ENCODE measurements at places on chromosomes 7 and 10. TPM values are rescaled to one million over a fixed set of nuclear protein-coding genes. Genes with fewer than 3 reads are reported as not detected.

The IFIT5 gene
- total RNA-seq, result 10.2 TPM

- DNase-seq, result no peak
These were observed 45.4 kb downstream of the CTTNBP2 start for GRCh38 chr7:117827862-117828261.

GRCh38 chr10:125171402-125172306, 11.3 kb upstream of the CTBP2 start:
- no peak for DNase-seq

The EXOSC1 gene
- 21.7 TPM for total RNA-seq

DNA sequence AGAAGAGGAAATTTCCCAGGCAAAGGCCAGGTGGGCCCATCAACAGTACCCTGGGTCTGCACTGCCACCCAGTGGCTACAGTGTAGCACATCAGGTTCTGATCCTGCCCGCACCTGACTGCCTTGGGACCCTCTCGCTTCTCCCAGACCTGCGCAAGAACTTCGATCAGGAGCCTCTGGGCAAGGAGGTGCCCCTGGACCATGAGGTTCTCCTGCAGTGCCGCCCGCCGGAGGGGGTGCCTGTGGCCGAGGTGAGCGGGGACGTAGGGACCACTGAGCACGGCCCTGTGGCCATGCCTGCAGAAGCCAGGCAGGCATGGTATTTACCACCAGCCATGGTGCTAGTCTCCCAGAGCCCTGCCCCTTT, 33.9 kb upstream of the SLC29A3 start:
- DNase-seq, result peak; percentile 48

- DNase-seq, result no peak
These were observed 9.6 kb downstream of the ZNF398 start for GRCh38 chr7:149156898-149157297.

The PRKCQ gene
- total RNA-seq, result 0.89 TPM

DNA sequence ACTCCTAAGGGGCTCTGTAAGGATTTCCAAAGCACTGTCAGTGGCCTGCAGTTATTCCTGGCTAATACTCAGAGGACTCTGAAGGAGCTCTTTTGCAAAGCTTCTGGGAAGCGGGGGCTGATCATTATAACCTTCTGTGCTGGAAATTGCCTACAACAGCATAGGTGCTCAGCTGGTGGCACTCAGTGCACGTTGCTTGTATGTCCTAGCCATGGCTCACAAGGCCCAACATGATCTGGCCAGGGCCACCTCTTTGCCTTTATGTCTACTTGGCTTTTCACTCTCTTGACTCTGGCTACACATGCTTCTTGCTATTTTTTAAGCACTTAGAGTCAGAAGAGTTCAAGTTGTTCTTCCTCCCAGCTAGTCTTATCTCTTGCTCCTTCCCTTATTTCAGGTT, 17.5 kb downstream of the LAMB4 start:
- no peak for DNase-seq

- no peak for DNase-seq
These were observed 19.7 kb upstream of the OTUD1 start for GRCh38 chr10:23419201-23419600.

GRCh38 chr10:34503704-34504103, 311.4 kb downstream of the PARD3 start:
- DNase-seq, result no peak

DNA sequence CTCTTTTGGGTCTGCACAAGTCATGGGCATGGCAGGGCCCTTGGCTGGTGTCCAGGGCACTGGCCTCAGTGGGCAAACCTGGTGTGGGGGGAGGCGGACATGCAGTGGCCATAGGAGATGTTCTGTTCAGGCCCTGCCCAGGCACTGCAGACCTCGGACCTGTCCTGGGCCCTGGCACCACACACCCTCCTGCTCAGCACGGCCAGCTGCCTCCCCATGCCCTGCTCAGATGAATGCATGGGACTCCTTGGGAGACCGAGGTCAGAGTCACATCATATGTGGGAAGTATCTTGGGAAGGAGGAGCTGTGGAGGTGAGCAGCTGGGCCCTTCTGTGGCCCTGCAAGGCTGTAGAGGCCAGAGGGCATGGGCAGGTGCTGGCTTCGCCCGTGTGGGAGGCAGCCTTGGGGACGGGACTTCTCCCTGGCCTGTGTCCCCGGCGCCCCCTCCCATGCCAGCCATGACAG, 130.8 kb downstream of the VIPR2 start:
- no peak for DNase-seq

The HGF gene
- 3.2 TPM for total RNA-seq

The IGFBP3 gene
- 30.9 TPM for total RNA-seq

GRCh38 chr7:65397730-65398142, 24.1 kb downstream of the ZNF92 start:
- DNase-seq, result no peak

- no peak for DNase-seq
These were observed 825.8 kb upstream of the POM121L12 start for GRCh38 chr7:52209614-52210013.

- no peak for DNase-seq
These were observed 763.5 kb downstream of the AUTS2 start for GRCh38 chr7:70361821-70362220.

DNA sequence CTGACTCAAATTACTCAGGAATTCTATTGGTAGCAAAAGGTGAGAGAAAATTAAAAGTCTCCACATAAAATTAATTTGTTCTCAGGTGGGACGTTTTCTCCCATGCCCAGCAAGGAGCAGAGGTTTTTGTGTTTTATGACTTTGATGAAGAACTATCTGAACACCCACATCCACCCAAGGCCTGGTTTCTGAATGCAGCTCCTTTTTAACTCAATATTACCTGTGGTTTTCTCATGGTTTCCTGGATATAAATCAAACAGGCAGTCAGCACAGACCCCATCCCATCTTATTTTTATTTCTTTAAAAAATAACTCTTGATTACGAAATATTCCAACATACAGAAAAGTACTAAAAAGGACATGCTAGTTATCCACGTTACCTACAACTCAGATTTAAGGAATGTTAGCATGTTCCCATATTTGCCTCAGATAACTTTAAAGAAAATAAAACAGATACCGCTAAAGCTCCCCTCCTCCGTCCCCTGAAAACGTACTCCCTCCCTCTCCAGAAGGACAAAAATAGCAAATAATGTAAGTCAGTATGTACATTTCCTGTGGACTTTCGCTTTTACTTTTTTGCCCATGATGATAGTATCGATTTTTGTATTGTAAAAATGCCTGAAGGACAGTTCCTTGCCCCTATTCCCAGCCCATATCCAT, 43.4 kb downstream of the GLI3 start:
- no peak for DNase-seq

DNA sequence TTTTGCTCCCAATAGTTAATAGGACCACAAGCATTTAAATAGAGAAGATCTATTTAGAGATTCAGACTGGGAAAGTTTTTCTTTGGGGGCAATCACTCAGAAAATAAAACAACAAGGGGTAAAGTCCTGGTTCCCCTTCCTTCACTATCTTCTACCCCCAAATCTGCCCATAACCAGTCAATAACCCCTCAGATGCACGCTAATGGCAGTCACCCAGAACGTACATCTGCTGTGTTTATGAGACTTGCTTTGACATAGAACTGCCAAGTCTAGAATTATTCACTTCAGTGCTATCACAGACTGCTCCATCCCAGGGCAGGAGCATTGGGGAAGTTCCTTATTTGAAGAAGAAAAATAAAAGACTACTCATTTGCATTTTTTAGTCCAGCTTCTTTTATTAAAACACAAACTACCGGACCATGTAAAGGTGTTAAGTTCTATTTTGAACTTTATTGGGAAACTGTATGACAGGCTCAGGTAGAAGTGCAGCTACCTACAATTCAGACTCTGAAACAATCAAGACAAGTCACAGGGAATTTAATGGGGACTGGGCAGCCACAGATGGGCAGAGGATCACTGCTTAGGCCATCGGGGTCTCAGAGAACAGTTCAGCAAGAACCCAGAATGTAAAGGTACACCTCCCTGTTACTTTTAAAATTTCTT, 38.4 kb downstream of the ANK3 start:
- no peak for DNase-seq

DNA sequence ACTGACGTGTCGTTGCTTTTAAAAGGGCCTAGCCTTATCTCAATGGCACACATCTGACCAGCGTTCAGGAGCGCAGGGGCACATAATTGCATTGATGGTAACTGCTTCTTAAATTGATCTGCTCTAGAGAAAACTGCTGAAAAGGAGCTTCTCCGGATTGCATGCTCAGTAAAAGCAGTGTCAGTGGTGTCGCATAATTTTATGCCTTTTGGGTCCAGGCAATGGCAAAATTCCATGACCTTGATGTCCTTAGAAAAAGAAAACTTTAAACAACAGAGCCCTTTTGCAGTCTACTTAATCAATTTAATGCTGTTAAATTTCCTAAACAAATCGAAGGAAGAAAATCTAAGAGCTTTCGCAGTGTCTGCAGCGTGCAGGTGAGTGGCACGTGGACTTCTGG, 75.7 kb downstream of the PTPRE start:
- DNase-seq, result no peak

The HMX3 gene
- total RNA-seq, result 0.36 TPM

The CH25H gene
- 0.46 TPM for total RNA-seq

The TRDMT1 gene
- total RNA-seq, result 4.6 TPM

DNA sequence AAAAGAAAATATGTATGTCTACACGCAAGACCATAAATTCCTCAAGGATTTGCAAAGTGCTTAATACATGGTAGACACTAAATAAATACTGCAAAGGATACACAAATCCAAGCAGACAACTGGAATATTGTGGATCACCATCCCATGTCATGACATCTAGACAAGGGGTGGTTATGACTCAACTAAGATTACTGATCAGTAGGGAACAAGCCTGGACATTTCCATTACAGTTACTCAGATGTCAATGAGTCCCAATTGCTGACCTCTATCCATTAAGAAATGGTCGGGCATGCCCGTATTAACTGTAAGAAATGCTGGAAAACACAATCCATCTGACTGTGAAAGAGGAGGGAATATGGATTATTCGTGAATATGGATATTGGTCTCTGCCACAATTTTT, 27.6 kb upstream of the RUFY2 start:
- DNase-seq, result no peak

- DNase-seq, result no peak
These were observed 324.9 kb downstream of the PARD3 start for GRCh38 chr10:34489973-34490745.

DNA sequence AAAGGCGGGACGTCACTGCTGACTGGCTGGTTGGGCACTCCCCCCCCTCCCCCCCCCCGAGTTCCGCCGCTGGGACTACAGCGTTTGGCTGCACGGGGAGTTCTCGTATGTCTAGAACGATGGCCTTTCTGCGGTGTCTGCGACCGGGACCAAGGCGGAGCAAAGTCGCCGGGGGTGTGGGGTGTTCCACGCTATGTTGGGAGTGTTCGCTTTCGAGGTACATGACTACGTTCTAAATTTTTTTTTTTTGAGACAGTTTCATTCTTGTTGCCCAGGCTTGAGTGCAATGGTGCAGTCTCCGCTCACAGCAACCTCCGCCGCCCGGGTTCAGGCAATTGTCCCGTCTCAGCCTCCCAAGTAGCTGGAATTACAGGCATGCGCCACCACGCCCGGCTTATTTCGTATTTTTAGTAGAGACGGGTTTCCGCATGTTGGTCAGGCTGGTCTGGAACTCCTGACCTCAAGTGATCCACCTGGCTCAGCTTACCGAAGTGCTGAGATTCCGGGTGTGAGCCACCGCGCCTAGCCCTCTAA, 573 bp upstream of the IDI1 start:
- no peak for DNase-seq

- DNase-seq, result no peak
These were observed 873.8 kb downstream of the TYW1 start for GRCh38 chr7:67870396-67870795.

GRCh38 chr7:135790371-135790977, 41.9 kb upstream of the FAM180A start:
- DNase-seq, result no peak

DNA sequence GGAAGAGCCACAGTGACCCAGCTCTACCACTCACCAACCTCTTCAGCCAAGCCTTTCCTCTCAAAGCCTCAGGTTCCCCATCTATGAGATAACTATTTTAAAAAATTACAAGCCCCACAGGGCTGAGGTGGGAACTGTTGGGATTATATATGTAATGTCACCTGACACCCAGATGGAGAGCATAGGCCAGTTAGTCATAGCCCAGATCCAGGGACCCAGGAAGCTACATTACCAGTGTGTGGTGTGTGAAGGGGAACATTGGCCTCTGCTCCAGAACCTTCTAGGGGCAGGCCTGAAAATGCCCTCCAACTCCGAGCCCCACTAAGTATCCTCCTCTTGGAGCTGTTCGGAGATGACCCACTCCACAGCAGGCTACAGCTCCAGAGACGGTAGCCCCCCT, 162.4 kb downstream of the NRF1 start:
- DNase-seq, result no peak

The PLAC9 gene
- total RNA-seq, result 8.2 TPM

The CYP2W1 gene
- total RNA-seq, result 3.6 TPM
